ENCODE measurements at places on chromosomes 12 and 14. TPM values are rescaled to one million over a fixed set of nuclear protein-coding genes. Genes with fewer than 3 reads are reported as not detected.

- no peaks in the 10 kb centered on the region for H3K36me3 ChIP-seq
- H3K4me1 ChIP-seq = peaks cover 5% of the 10 kb centered on the region
- no peak overlapping the region for H3K4me3 ChIP-seq
- no peak for DNase-seq
- H3K27me3 ChIP-seq = no peaks in the 10 kb centered on the region
These were observed 133.6 kb upstream of the SSTR1 start for GRCh38 chr14:38074081-38074480.

DNA sequence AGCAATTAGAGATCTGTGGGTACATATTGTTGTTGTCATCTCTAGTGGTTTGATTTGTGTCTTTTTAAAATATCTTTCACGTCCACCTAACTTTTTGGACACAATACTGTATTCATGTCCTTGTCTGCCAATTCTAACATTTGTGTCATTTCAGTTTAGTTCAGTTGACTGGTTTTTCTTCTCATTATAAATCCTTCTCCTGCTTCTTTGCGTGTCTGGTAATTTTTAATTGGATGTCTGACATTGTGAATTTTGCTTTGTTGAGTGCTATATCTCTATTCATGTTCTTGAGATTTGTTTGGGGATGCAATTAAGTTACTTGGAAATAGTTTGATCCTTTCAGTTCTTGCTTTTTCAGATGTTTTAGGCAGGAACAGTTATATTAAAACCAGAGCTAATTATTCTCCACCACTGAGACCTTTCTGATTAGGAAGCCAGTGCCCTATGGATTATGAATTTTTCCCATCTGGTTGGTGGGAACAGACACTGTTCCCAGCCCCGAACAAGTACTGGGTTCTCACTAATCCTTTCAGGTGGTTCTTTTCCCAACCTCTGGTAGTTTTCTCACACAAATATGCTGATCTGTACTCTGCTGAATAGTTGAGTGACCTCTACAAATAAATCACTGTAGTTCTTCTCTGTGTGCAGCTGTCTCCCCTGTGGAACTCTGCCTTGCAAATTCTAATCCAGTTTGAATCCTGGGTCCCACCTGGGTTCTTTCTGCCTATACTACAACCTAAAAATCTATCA lies 91.1 kb upstream of the DYNC1H1 start:
- H3K4me1 ChIP-seq = peaks cover 2% of the 10 kb centered on the region
- no peaks in the 10 kb centered on the region for H3K36me3 ChIP-seq
- H3K4me3 ChIP-seq = no peak overlapping the region
- DNase-seq = no peak

SERPINA3 gene
- not detected for total RNA-seq

DNA sequence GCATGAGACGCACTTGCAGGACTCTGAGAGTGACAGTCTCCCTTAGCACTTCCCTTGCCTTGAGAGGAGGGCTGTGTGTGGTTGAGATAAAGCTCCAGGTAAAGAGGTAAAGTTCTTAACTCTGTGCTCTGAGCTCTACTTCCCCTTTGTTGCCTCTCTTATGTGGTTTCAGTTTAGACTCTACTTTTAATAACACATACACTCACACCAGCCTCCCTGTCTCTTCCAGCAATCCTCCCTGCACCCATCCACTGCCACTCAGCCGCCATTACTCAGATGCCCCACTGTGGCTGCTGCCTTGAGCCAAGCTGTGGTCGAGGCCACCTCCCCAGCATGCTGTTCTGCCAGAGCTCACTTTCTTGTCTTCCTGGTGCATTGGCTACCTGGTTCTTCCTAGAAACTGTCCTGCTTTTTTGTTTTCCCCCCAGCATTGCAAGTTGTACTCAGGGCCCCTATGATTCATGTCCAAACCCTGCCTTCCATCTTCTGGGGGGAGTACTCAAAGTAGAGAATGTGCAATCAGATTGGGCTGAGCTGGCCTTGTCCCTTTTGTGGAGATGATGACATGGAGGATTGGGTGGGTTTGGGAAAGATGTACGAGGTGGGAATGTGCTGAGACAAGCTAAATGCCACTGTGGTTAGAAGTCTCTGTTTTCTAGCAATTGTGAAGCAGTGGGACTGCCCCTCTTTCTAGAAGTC lies 115.5 kb upstream of the PARP11 start:
- no peak overlapping the region for H3K27ac ChIP-seq
- peaks cover 12% of the 10 kb centered on the region for H3K4me1 ChIP-seq
- H3K4me3 ChIP-seq = no peak overlapping the region

VRTN gene
- total RNA-seq = 18.6 TPM

TAS2R14 gene
- 7.0 TPM for total RNA-seq

ITGA7 gene
- 43.4 TPM for total RNA-seq

KRT75 gene
- not detected for total RNA-seq

GRCh38 chr12:119229837-119230236 lies 51.1 kb downstream of the HSPB8 start:
- DNase-seq = peak; percentile 84
- no peaks in the 10 kb centered on the region for H3K36me3 ChIP-seq
- peak overlapping the region; percentile 7 for H3K4me3 ChIP-seq
- peaks cover 5% of the 10 kb centered on the region for H3K4me1 ChIP-seq
- no peaks in the 10 kb centered on the region for H3K27me3 ChIP-seq

TOMM20L gene
- not detected for total RNA-seq

- DNase-seq = no peak
- H3K36me3 ChIP-seq = no peaks in the 10 kb centered on the region
- no peaks in the 10 kb centered on the region for H3K27me3 ChIP-seq
- no peak overlapping the region for H3K27ac ChIP-seq
- H3K4me3 ChIP-seq = no peak overlapping the region
These were observed 172.1 kb upstream of the PLEKHG7 start for GRCh38 chr12:92530706-92531105.

ERBB3 gene
- 8.8 TPM for total RNA-seq

CLEC4C gene
- total RNA-seq = not detected

All from neural progenitor cell (in vitro differentiated cells).